Activated T-cell treated with anti-CD3 and anti-CD28 coated beads, Interleukin-2, amount 50 U/mL, for 48 hours (primary cell): ENCODE measurements at places on chromosomes 5 and 9.

DNA sequence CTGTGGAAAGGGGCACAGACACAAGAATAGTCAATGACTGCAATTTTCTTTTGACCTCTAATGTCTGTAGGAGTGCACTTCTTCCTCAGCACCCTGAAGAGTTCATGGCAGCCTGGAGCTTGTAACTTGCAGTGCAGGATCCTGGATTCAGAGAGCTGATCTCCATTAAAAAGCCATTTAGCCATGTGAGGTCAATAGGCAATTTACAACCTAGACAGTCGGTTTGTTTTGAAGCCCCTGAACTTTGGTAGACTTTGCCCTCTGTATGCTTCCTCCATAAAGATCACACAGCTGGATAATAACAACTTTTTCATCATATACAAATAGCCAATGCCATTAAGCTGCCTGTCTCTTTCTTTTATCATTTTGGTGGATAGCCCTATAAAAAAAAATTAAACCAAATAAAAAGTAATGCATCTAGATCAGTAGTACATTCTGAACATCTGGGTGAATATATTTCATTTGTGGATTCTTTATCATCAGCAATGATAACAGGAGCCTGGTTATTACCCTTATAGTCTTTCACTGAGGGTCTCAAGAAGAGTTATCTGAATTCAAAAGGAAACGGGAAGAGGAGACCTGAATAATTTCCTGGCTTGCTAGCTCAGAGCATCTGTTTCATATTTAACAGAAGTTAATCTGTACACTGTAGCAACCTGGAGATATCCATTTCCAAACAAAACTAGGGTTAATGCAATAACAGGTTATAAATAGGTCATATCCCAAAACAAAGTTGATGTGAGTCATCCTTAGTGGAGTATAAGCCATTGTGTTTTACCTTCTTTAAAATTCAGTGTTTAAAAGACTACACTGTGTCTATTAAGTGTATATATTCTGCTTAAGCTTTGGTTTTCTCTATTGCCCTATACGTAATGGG lies 193.8 kb upstream of the ACTBL2 start:
- no peak for DNase-seq

GRCh38 chr5:16666130-16666882 lies 49.5 kb upstream of the RETREG1 start:
- DNase-seq = no peak

- DNase-seq = no peak
Observed at GRCh38 chr9:100459963-100460362, 13.0 kb upstream of the TMEFF1 start.

DNA sequence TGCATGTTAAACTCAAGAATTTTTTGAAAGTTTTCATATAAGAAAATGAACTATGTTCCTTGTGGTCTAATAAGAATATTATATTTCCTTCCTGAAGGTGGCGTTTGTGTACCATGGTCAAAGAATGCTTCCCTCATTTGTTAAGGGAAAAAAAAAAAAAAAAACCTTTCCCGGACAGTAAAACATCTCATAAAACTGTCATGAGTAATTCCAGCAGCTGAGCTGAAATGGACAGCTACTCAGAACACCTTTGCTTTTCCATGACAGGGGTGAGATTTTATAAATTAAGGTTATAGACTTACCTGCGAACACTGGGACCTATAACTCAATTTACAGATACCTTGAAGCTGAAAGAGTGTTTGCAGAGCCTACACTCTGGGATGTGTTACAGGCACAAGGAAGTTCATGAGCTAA lies 113.2 kb upstream of the RANBP3L start:
- DNase-seq = no peak

DNA sequence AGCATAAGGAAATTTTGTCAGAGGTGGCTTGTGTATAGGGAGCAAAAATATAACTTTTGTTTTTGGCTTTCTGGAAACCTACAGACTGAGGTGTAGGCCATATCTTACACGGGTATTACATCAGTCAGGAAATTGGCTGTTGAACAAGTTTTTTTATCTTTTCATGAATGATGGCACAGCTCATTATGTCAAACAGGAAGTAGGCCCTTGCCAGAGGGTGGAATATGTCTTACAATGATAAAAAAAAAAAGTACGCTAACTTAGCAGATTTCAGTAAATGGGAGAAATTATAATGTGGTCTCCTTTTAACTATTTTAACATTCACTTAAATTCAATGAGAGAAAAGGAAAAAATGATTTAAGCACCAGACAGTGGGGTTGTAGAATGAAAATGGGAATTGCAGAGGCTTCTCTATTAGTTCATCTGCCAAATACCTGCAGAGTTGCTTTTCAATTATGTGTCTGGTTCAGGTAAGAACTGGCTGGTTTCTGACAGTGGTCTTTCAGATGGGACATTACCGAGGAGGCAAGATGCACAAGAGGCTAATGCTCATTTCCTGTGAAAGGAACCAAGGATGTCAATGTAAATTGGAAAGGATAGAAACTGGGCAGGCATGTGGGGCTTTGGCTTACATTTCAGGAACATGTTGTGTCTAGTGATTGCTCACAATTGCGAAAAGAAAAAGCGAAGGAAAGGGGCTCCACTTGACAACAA lies 169.9 kb downstream of the NNT start:
- DNase-seq = no peak

- DNase-seq = no peak
Observed at GRCh38 chr5:58348996-58349728, 110.7 kb downstream of the PLK2 start.

DNA sequence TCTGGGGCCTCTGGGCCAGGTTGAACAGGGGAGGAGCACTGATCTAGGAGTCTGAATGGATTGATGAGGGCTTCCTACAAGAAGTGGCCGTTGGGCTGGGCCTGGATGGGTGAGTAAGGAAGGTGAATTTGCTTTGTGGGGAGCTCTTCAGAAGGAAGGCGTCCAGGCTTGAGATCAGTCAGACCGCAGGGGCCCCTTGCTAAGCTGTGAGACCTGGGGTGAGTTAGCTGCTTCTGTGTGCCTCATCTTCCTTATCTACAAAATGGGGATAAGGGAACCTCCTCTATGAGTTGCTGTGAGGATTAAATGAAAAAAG lies 1.1 kb upstream of the SYNPO start:
- DNase-seq = no peak

DNA sequence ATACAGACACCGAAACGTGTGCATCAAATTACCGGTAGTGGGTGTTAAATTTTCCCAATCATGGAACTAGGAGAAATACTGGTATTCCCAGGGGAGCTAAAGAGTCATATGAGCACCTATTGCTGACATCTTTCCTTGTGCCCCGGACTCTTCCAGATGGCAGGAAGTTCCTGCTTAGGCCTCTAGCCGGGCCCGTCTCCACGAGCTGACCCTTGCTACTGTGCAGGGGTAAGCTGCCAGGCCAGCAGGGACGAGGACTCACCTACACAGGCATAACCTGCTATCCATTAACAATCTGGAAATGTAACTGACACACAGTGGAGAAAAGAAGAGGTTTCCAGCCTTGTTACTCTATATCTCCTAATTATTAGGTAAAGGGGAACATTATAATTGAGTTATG lies 16.2 kb upstream of the SSBP2 start:
- no peak for DNase-seq
